ENCODE measurements at places on chromosomes 1 and 21.

DNA sequence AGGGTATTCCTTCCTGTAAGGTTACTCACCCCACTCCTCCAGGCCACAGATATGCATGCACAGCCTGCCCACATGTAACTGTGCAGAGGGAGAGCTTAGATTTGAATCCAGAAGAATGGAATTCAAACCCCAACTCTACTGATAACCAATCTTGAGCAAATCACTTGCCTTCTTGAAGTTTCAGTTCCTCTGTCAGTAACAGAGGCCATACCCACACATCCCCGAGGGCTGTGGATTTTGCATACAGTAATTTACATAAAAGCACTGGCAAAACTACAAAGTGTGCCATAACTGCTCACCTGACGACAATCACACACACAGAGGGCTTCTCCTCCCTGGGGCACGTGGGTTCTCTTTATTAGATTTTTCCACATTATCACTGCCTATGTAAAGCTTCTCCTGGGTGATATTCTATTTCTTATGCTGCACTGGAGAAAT is 18.6 kb downstream of the CD247 start:
- DNase-seq, result peak; percentile 14

GRCh38 chr1:111615870-111616715 is 3.5 kb upstream of the RAP1A start:
- peak; percentile 91 for DNase-seq

GRCh38 chr1:55555956-55556725 is 341.0 kb upstream of the USP24 start:
- DNase-seq, result no peak

DNA sequence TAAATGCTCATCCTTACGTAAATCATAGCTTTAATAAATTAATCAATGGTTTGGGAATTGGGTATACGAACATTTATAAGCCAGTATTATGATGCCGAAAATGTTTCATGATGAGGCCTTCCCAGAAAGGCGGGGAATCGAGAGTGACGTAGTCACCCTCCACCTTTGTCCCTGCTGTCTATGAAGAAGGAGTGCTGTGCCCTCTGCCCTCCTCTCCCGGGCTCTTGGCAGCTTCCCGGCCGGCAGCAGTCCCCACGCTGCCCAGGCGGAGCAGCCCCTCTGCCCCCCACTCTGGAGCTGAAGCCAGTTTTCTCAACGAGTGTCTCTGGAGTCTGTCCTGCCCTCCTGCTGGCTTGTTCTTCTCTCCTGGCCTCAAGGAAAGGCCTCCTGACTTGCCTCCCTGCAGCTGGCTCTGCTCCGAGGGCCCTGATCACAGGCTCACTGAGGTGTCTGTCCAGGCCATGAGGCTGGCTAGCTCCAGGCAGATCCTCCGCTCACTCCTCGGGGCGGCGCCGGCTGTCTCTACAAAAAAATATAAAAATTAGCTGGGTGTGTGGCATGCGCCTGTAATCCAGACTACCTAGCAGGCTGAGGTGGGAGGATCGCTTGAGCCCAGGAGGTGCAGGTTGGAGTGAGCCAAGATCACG is 150.7 kb upstream of the COL6A1 start:
- DNase-seq, result no peak

GRCh38 chr1:109912214-109912861 is 1.7 kb downstream of the CSF1 start:
- DNase-seq, result no peak

- no peak for DNase-seq
Observed at GRCh38 chr1:35850051-35850450, 33.0 kb upstream of the AGO1 start.

- no peak for DNase-seq
Observed at GRCh38 chr1:14855268-14855667, 256.8 kb downstream of the KAZN start.

- no peak for DNase-seq
Observed at GRCh38 chr1:188499690-188500089, 1670.9 kb downstream of the PLA2G4A start.

GRCh38 chr1:226952118-226952441 is 12.0 kb downstream of the COQ8A start:
- no peak for DNase-seq
